ENCODE measurements at places on chromosomes 13 and 19.

DNA sequence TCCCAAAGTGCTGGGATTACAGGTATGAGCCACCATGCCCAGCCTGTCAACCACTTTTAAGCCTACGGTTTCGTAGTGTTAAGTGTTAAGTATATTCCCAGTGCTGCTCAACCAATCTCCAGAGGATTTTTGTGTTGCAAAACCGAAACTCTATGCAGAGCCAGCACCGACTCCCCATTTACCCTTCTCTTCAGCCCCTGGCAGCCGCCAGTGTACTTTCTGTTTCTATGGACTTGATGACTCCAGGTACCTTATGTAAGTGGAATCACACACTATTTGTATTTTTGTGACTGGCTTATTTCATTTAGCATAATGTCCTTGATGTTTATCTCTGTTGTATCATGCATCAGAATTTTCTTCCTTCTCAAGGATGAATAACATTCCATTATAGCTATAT lies 1.1 kb downstream of the SULT2A1 start:
- DNase-seq = no peak

GRCh38 chr13:75202981-75203380 lies 279.0 kb downstream of the TBC1D4 start:
- no peak for DNase-seq

DNA sequence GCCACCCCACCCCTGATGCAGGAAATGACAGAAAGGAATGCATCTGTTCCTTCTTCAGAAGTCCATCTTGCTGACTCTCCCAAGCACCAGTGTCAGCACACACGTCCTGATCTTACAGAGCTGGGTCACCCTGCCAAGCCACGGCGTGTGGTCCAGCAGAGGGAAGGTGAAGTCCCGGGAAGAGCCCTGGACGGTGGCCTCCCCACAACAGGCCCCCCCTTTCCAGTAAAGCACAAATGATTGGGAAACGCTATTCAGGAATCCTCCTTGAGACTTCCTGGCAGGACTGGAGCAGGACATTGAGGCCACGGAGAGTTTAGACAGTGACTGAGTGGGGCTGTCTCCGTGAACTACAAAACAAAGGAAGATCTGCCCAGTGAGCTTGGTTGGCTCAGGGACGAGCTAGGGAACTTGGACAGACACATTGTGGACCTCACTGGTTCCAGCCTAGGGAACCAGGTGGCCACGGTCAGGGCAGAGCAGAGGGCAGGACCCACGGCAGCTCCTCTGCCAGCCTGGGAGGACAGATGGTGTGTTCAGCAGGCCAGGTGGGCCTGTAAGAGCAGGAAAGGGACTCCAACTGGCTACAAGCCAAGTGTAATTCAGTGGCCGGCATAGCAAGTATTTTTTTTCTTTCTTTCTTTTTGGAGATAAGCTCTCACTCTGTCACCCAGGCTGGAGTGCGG lies 41.7 kb downstream of the ELL start:
- peak; percentile 90 for DNase-seq

DNA sequence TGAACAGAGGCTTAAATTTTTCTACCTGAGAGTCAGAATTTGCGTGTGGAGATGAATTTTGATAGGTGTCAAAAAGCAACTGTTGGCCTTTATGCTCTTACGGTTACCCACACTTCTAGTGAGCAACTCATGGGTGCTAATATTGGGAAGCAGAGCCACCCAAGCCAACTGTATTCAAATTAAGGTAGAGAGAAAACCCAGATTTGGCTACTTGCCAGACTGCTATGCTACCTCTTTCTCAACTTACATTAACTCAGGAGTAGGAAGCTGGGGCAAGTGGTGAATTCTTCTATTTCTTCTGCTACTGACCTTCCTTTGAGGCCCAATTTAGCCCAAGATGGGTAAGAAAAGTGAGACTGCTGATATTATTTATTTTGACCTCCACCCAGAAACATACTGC lies 83.9 kb downstream of the OLFM4 start:
- DNase-seq = no peak

- no peak for DNase-seq
Observed at GRCh38 chr13:23637829-23638228, 67.6 kb downstream of the TNFRSF19 start.

- no peak for DNase-seq
Observed at GRCh38 chr19:19740755-19741154, 7.8 kb upstream of the ZNF14 start.

- no peak for DNase-seq
Observed at GRCh38 chr13:51298812-51299211, 40.7 kb upstream of the SERPINE3 start.

DNA sequence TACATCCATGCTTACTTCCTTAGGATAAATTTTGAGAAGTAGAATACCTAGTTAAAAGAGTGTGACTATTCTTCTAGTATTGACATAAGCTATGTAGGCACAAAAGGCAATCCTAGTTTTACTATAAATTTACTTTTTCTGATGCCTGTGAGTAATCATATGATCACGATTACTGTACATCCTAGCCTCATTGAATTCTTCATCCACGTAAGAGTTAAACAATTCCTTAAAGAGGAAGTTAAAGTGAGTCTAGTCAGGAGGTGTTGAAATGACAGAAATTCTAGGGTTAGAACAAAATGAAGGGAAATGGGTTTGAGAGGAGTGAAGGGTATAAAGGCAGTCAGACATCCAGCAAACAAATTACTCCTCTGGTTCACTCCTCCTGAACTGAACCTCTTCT lies at the start of gene ACOD1:
ACOD1 (plus strand) TSS at position 363 of the 400 bp plus-strand sequence. CDS start 48 bp downstream, outside the sequence.
- DNase-seq = peak; percentile 59

DNA sequence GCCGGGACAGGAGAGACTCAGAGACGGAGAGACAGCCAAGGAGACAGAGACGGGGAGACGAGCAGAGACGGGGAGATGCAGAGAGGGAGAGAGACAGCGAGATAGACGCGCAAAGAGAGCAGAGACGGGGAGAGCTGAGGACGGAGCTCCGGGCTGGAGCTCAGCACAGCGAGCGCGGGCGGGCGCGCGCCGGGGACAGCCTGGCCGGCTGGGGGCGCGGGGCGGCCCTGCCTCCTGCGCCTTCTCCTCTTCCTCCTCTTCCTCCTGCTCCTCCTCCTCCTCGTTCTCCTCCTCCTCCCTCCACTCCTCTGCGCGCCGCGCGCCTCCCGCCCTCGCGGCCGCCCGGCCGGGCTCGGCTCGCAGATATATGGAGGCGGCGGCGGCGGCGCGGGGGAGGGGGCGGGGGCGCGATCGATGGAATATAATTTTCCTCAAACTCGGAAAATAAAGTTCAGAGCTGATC lies at the start of gene ERFL:
ERFL (minus strand) TSS at position 229 of the 463 bp plus-strand sequence. CDS start 15,530 bp downstream, outside the sequence.
- no peak for DNase-seq

DNA sequence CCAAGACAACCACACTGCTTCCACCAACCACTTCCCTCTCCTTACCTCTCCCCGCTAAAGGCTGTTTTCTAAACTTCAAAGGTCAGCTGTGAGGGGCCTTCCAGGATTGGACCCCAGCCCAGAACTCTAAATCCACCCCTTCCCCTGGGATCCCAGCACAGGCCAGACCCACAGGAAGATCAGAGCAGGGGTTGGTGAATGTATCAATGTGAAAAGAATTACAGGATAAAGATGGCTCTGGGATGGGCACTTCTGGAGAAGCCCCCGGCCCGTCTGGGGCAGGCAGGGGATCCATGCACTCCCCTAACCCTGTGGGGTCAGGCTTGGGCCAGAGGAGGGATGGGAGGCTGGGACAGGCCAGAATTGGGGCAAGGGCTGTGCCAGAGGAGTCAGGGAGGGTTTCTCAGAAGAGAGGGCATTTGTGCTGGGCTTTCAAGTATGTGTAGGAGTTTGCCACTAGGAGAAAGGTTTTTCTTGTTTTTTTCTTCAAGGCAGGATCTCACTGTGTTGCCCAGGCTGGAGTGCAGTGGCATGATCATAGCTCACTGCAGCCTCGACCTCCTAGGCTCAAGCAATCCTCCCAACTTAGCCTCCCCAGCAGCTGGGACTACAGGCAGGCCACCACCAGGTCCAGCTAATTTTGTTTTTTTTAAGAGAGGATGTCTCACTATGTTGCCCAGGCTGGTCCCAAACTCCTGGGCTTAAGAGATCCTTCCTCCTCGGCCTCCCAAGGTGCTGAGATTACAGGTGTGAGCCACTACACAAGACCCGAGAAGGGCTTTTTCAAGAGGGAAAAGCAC lies 1.0 kb upstream of the MEF2B start:
- DNase-seq = no peak

GRCh38 chr13:20288561-20288960 lies 56.4 kb upstream of the GJB6 start:
- no peak for DNase-seq

GRCh38 chr19:1016647-1017114 lies 4.2 kb downstream of the TMEM259 start:
- DNase-seq = no peak

DNA sequence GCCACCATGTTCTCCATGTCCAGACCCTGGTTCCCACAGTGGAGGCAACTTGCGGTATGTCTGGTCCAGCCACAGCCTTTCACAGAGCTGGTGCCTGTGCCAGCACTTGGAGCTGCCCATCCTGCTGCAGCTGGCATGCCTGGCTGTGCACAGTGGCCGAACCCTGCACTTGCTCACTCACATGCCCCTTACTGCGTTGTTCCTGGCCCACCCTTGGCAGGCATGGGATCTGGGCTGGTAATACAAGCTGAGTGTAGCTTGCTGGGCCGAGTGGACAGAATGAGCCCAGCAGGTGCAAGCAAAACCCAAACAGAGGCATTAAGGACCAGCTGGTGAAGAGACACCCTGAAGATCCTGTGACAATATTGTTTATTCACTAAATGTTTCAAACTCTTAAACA lies 583.9 kb upstream of the SLITRK6 start:
- DNase-seq = no peak

GRCh38 chr13:23159760-23160637 lies 20.8 kb upstream of the SGCG start:
- DNase-seq = peak; percentile 18

- DNase-seq = no peak
Observed at GRCh38 chr19:743168-743687, 7.7 kb upstream of the MISP start.

- no peak for DNase-seq
Observed at GRCh38 chr13:102017248-102017647, 384.6 kb downstream of the FGF14 start.

GRCh38 chr19:19348266-19348665 lies 27.6 kb downstream of the MAU2 start:
- no peak for DNase-seq

GRCh38 chr13:76048675-76049375 lies 412.7 kb downstream of the LMO7 start:
- DNase-seq = no peak

GRCh38 chr13:33953781-33954180 lies 135.8 kb downstream of the RFC3 start:
- no peak for DNase-seq

- no peak for DNase-seq
Observed at GRCh38 chr19:47755065-47755761, 9.9 kb downstream of the NOP53 start.

- DNase-seq = no peak
Observed at GRCh38 chr13:90533866-90534265, 813.6 kb upstream of the MIR17HG start.
